Stimulated activated CD4-positive, alpha-beta T cell treated with anti-CD3 and anti-CD28 coated beads, Interleukin-15, amount 100 ng/mL, for 1 hour (primary cell): ENCODE measurements at places on chromosomes 7 and 10.

GRCh38 chr10:61286686-61287085 is 166.5 kb downstream of the TMEM26 start:
- no peak for DNase-seq

DNA sequence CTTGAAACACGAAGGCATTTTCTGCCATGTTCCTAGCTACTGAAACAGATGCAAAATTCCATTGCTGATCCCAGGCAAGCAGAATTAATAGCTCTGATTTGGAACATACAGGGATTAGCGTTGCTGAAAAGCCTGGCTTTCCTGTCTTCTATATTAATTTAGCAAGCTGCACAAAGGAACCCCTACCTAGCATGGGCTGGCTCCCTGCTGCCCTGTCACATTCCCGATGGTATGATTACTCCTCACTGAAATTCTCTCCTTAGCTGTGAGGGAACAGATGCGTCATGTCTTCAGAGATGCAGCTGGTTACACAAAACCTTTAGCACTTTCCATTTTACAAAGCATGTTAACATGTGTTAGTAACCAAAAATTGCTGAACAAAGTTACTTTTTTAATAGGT is 878.9 kb downstream of the TYW1 start:
- DNase-seq: no peak

GRCh38 chr7:126774077-126774476 is 478.7 kb downstream of the GRM8 start:
- no peak for DNase-seq

GRCh38 chr7:48118041-48118440 is 29.0 kb downstream of the UPP1 start:
- DNase-seq: no peak

GRCh38 chr7:759569-759968 is 32.5 kb upstream of the PRKAR1B start:
- no peak for DNase-seq

DNA sequence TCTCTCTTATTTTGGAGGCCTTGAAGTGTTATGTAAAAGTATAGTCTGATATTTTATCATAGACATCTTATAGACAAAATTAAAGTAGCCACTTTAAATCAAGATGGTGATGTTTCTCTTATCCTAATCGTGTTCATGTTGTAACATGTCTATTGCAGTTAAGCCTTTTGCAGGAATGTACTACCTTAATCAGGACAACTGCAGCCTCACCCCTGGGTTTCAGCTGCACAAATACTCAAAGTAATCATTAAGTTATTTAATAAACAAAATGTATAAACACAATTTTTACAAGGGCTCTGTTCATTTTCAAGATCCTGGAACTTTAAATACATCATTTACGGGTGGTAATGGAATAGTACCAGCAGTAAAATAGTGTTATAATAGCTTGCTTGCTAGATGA is 14.4 kb upstream of the KIF5B start:
- no peak for DNase-seq

GRCh38 chr7:77975672-77976480 is 177.3 kb downstream of the PHTF2 start:
- no peak for DNase-seq

- no peak for DNase-seq
Measured at GRCh38 chr7:100971111-100972001, 2.0 kb downstream of the MUC12 start.

DNA sequence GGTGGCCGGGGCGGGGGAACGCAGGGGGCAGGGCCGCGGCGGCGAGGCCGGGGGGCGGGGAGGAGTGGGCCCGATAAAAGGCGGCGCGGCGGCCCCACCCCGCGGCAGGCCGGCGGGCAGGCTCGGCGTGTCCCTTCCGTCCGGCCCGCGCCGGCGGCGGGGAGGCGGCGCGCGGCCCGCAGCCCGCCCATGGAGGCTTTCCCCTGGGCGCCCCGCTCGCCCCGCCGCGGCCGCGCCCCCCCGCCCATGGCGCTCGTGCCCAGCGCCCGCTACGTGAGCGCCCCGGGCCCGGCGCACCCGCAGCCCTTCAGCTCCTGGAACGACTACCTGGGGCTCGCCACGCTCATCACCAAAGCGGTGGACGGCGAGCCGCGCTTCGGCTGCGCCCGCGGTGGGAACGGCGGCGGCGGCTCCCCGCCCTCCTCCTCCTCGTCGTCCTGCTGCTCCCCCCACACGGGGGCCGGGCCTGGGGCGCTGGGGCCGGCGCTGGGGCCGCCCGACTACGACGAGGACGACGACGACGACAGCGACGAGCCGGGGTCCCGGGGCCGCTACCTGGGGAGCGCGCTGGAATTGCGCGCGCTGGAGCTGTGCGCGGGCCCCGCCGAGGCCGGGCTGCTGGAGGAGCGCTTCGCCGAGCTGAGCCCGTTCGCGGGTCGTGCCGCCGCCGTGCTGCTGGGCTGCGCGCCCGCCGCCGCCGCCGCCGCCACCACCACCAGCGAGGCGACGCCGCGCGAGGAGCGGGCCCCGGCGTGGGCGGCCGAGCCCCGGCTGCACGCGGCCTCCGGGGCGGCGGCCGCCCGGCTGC is at the start of gene NANOS1:
Gene NANOS1, plus strand, starts transcription at position 102 of the 808 bp plus-strand sequence. Its CDS starts 88 bp downstream, at position 190.
- no peak for DNase-seq

- no peak for DNase-seq
Measured at GRCh38 chr10:43599333-43599732, 6.9 kb upstream of the ZNF485 start.

DNA sequence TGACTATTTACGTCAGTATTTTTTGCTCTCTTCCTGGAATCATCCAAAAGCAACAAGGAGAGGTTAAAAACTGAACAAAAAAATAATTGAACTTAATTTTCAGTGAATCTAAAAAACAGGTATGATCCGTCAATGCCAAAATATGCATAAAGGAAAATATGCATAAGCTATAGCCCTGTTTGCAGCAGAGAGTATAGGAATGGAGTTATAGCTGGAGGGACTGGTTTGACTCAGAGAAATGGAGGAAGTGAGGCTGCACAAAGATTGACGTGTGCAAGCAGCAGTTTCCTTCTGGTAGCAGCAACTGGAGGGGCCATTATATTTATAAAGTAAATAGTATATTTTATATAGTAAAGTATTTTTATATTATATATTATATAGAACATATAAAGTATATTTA is 37.1 kb downstream of the GNG11 start:
- no peak for DNase-seq

DNA sequence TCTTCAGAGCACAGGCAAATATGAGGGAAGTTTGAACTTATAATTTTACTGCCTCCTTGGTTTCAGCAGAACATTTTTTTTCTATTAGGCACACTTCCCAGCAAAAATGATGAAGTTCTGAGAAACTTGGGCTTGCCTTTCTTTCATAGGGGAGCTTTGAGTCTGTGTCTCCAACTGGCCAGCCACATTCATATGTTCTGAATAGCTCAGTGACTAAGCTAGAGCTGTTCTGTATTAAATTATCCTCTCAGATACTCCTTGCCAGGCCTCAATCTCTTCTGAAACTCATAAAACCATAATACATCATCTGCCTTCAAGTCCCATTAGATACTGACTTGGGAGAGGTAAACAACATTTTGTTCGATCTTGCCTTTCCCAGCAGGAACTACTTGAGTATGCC is 476.5 kb downstream of the GPAM start:
- no peak for DNase-seq
